ENCODE measurements at places on chromosomes 1 and 21. TPM values are rescaled to one million over a fixed set of nuclear protein-coding genes. Genes with fewer than 3 reads are reported as not detected.

DNA sequence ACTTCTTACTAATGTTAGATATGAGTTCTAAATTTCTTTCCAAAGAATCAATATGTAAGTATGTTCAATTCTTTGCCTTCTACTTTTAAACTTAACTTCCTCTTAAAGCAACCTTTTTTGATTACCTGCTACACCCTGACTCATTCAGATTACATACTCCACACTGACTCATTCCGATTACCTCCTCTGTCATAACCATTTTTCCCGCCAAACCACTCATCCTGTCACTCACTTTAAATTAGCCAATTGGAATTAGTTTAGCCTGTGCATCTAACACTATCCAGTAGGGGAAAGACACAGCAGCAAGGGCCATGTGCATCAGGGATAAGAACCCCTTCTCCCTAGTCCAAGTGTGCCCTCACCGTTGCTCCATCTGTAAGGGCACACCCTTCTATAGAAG lies 815.5 kb downstream of the BRINP3 start:
- H3K4me1 ChIP-seq: no peaks in the 10 kb centered on the region
- H3K27me3 ChIP-seq: no peaks in the 10 kb centered on the region
- H3K4me3 ChIP-seq: no peak overlapping the region
- no peak for DNase-seq
- no peaks in the 10 kb centered on the region for H3K36me3 ChIP-seq

Gene NFASC
- total RNA-seq: 8.2 TPM

DNA sequence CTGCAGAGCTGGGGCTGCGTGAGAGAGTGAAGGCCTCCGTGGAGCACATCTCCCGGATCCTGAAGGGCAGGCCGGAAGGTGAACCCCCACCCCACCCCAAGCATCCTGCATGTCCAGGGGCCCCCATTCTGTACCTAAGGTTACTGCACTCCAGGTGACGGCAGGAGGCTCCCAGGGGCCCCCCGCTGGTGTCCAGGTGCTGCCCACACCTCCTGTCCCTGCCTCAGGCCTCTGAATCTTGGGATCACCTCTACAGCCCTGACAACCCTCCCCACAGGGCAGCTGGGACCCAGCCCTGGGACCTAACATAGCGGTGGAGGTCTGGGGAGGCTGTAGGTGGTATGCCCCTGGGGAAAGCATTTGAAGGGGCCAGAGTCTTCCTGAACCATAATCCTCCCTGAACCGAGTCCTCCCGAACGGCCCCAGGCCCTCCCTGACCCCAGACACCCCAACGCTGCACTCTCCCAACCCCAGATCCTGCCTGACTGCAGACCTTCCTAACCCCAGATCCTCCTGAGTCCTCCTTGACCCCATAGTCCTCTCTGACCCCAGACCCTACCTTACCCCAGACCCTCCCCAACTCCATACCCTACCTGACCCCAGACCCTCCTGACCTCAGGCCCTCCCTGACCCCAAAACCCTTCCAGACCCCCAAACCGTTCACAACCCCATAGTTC lies 33.5 kb downstream of the TRIM11 start:
- H3K36me3 ChIP-seq: peaks cover 27% of the 10 kb centered on the region
- H3K4me1 ChIP-seq: peaks cover 74% of the 10 kb centered on the region
- peak overlapping the region; percentile 67 for H3K4me3 ChIP-seq
- peak overlapping the region; percentile 95 for H3K27ac ChIP-seq
- peak; percentile 4 for DNase-seq

Gene TOR1AIP2
- total RNA-seq: 48.1 TPM

GRCh38 chr1:159949123-159949522 lies 3.7 kb upstream of the IGSF9 start:
- DNase-seq: no peak
- H3K36me3 ChIP-seq: no peaks in the 10 kb centered on the region
- H3K4me1 ChIP-seq: peaks cover 18% of the 10 kb centered on the region
- H3K27me3 ChIP-seq: peaks cover 38% of the 10 kb centered on the region

GRCh38 chr1:153848805-153849204 lies 73.6 kb downstream of the SLC27A3 start:
- no peak for DNase-seq
- H3K27ac ChIP-seq: no peak overlapping the region
- H3K4me3 ChIP-seq: no peak overlapping the region
- H3K36me3 ChIP-seq: no peaks in the 10 kb centered on the region
- H3K27me3 ChIP-seq: no peaks in the 10 kb centered on the region
